ENCODE measurements at places on chromosomes 3 and 15.

DNA sequence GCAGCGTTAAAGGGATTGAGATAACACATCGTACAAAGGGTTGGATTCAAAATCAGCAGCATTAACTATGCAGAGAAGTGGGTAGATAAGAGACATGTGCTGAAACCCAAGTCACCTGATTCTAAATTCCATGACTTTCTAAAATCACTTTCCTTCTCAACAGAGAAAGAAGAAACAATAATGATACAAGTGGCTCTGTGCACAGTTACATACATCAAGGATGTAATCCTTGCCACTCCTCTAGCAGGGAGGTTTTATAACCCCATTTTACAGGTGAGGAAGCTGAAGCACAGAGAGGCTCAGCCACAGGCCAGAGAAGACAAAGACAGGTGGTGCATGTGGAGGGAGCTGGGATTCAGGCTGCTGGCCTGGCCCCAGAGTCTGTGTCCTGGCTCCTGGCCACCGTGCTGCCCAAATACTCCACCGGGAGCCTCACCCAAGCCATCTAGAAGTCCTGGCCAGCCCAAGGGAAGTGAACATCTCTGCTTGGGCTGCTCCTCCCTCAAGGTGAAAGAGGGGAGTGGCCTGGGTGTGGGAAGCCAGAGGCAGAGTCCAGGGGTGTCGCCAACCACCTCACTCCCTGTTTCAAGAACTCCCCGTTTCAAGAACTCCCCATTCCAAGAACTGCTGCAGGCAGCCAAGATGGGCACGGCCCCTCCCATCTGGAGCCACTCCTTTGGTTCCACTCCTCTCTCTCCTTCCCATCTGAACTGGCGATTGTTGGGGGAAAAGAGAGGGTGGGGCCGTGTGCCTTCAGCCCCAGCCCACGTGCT, 147.1 kb downstream of the NUP210 start:
- DNase-seq = no peak

DNA sequence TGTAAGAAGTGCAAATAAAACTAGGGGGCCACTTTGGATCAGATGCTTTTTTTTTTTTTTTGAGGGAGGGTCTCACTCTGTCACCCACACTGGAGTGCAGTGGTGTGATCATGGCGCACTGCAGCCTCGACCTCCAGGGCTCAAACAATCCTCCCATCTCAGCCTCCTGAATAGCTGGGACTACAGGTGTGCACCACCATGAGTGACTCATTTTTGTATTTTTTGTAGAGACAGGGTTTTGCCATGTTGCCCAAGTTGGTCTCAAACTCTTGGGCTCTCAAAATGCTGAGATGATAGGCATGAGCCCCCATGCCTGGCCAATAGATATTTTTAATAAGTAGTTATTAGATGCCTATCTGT, 20.8 kb downstream of the CCR1 start:
- no peak for DNase-seq

- no peak for DNase-seq
Observed at GRCh38 chr3:98726084-98726483, 37.1 kb upstream of the ST3GAL6 start.

GRCh38 chr3:128270559-128271492, 117.5 kb downstream of the EEFSEC start:
- no peak for DNase-seq

DNA sequence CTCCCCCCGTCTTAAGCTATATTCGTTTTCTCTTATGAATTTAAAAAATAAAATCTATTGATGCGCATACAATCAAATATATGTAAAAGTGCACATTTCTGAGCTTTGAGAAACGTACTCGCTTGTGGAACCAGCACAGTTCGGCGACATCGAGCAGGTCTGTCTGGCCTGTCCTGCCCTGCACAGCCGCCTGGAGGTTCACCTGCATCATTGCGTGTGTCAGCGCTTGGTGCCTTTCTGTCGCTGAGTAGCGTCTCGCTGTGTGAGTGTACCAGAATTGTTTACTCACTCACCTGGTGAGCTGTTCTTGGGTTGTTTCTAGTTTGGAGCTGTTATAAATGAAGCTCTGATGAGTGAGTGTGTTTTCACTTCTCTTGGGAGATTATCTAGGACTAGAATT, 104.0 kb downstream of the VGLL4 start:
- no peak for DNase-seq

DNA sequence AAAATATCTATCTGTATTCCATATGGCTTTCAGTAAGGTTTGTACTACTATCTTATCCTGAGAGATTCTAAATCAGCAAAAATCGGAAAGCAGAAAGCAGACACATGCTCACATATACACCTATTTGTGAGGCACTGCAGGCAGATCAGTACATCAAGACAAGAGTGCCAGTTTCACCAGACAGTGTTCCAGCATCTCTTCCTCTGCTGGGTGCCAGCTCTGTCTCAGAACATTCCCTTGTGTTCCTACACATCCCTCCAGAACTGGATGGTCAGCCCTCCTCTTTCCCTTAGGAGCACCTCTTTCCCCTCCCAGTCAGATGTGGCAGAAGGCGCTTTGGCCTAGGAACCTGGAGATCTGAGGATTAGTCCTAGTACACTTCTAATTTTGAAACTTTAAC, 121.3 kb upstream of the IL12A start:
- no peak for DNase-seq

- DNase-seq = no peak
Observed at GRCh38 chr3:39910826-39911464, 101.5 kb downstream of the MYRIP start.

DNA sequence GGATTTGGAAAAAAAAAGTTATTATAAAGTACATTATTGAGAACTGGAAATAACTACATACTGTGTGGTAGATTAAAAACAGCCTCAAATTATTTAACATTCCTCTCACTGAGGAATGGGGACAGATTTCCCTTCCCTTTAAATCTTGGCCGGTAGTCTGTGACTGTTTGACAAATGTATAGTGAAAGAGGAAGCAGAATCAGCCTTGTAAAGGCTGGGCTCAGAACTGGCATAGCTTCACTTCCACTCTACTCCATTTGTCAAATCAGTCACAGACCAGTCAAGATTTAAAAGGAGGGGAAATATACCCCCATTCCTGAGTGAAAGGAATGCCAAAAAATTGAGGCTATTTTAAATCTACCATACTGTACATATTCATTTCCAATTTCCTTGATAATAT, 18.2 kb upstream of the B4GALT4 start:
- no peak for DNase-seq

DNA sequence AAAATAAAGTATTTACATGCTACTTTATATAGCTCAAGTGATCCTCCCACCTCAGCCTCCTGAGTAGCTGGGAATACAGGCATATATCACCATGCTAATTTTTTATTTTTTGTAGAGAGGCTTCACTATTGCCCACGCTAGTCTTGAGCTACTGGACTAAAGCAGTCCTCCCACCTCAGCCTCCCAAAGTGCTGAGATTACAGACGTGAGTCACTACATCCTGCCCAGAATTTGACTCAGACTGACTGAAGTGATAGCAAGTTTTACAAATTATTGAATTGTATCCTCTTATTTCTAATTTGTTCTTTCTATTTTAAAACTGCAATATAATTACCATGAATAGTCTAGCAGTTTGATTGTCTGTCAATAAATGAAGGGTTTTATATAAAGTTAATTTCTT, 210.3 kb upstream of the CGNL1 start:
- DNase-seq = no peak

GRCh38 chr3:39067286-39067685, 15.5 kb downstream of the WDR48 start:
- DNase-seq = no peak

DNA sequence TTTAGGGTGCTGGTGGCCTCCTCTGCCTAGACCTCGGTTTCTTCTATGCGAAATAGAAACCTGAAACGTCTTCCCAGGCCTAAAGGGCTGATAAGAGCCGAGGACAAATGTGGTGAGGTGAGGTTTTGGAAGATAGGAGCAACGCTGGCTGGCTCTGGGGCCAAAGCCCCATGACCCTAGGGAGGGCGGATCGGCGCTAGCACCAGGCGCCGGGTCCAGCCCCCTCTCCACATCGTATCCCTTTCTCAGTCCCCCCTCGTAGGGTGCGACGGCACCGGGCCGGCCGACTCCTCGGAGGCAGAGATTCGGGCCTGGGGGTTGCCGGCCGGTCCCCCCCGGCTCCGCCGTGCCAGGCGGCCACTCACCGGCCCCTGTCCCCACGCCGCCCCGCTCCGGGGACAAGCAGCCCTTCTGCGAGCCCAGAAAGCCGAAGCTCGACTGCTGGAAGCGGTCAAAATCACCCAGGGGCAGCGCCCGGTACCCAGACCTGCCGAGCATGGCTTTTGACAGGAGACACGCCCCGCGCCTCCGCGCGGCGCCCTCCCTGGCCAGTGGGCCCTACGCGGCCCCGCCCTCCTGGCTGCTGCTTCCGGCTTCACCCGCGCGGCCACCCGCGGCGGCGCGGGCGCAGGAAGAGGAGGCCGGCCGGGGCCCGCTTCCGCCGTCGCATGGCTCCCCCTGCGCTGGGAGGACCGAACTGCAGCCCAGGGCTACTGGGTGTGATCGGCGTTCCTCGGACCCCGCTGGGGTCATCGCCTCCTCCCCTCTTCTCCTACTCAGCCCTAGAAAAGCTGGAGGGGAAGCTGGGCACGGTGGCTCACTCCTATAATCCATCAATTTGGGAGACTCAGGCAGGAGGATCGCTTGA, at the start of gene STOML1:
STOML1 (minus strand) TSS at position 570 of the 868 bp plus-strand sequence; CDS start at position 498, 72 bp downstream.
- DNase-seq = peak; percentile 85
